ENCODE measurements at places on chromosomes 5 and 9. TPM values are rescaled to one million over a fixed set of nuclear protein-coding genes. Genes with fewer than 3 reads are reported as not detected.

Gene ERP44
- 26.1 TPM for polyA plus RNA-seq

Gene EFNA5
- polyA plus RNA-seq = 1.7 TPM

Gene IFNK
- polyA plus RNA-seq = not detected

Gene PCA3
- 0.86 TPM for polyA plus RNA-seq

- DNase-seq = no peak
These were observed 30.3 kb upstream of the LCP2 start for GRCh38 chr5:170327829-170328228.

- no peak for DNase-seq
These were observed 343.6 kb downstream of the CSNK1G3 start for GRCh38 chr5:123855609-123856008.

DNA sequence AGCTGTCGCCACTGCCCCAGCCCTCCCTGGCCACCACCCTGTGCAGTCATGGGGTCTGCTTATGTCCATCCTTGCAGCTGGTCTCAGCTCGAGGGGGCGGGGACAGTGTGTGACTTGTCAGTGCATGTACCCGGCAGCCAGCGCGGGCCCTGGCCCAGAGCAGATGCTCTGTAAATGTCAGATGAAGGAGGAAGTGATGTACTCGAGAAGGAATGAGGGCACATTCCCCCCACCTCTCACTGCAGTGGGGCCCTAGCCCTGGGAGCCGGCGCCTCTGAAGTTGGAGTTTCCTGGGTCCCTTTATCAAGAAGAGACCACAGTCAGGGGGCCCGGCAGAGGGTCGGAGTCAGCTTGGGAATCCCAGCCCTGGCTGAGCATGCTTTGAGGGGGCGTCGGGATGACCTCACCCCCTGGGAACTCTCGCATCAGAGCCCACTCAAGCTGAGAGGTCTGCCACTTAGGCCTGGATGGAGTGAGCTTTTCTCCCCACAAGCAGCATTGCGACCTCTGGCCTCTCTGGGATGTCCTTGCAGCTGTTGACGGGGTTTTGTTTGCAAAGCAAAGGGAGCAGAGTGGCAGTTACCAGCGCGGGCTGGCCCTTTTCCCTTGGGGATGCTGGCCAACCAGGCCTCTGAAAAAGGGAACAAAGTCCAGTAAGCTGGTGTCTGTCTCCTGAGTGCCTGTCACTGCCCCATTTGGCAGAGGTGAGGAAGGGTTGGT, 19.0 kb downstream of the NEURL1B start:
- peak; percentile 81 for DNase-seq

DNA sequence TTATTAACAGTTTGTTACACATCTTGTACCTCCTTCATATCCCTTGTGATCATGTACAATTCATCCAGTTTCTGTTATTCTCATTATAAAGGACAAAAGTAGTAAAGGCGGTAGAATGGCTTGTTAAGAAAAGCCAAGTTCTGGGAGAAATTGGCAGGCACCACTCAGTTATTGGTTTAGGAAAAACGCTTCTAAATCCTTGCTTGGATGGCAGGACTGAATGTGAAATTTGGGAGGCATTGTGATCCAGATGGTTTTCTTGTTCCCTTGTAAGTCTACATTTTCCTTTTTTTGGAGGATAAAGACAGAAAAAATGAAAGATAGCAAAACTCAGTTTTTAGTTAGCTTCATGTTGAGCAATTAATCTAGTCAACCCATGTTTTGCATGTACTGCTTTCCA, 130.2 kb downstream of the MAT2B start:
- no peak for DNase-seq

DNA sequence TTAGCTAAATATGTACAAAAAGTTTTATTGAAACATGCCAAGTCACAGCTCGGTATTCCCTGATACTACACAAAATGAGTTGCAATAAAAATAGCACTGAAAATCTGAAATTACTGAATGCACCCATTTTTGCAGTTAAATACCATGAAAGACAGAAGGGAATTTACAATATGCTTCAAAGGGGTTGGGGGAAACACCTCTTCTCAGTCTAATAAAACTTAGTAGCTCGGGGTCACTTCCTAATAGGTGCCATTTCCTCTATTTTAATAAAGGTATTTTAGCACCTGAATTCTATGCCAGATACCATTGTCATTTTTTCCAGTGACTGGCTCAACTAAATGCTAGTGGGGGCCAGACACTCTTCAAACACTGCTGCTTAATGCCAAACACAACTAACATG, 204.1 kb upstream of the MEF2C start:
- no peak for DNase-seq

- no peak for DNase-seq
These were observed 36.3 kb downstream of the TSTD2 start for GRCh38 chr9:97596906-97597305.

DNA sequence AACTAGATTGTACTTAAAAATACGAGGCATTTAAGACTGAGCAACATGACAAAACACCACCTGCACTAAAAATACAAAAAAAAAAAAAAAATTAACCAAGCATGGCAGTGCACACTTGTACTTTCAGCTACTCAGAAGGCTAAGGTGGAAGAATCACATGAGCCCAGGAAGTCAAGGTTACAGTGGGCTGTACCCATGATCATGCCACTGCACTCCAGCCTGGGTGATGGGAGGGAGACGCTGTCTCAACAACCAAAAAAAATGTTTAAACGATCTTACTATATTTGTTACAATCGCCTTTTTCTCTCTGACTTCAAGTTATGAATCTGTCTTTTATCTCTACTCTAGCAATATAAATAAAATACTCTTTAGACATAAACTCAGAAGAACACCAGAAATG, 1454.3 kb downstream of the MAT2B start:
- no peak for DNase-seq

- no peak for DNase-seq
These were observed 213.5 kb downstream of the FANCC start for GRCh38 chr9:95103871-95104580.
